GF-D8 (cell line): ENCODE measurements at places on chromosomes 6 and 20.
A peak's percentile ranks its signal among the peaks of the same experiment; 100 is the strongest.

DNA sequence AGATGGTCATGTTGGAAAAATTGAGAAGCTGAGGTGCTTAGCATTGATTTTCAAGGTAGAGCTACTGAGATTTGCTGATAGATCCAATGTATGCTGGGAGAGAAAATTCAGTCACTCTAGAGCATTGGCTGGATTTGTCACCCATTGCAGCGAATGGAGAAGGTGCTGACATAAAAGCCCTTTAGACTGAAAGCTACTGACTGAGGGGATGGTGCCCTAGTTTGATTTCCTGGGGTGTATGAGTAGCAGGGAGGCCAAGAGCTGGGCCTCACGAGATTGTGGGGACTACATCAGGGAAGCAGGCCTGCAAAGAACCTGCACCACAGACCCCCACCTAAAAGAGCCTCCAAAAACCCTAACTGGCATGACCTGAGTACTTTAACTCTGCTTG lies 23.9 kb upstream of the PRND start:
- DNase-seq, result no peak

- no peak for DNase-seq
Observed at GRCh38 chr6:170004585-170005210, 253.3 kb downstream of the ERMARD start.

DNA sequence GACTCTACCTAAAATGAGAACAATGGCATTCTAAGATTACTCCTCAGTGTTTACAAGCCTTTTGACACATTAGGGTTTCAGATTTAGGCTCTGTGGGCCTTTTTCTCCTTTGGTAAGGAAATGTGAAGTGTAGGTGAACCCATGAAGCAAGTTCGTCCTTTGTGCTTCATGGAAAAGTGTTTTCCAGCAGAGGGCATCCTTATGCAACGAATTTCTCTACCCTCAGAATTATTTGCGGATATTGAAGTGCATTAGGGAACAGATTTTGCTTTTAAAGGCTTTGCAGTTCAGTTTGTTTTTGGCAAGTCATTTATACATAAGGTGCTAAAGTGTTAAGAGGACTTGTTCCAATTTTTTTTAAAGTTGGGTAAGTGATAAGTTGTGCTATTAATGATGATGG lies 55.7 kb upstream of the FERMT1 start:
- no peak for DNase-seq

- DNase-seq, result no peak
Observed at GRCh38 chr6:158143700-158144099, 24.4 kb downstream of the SERAC1 start.

- peak; percentile 53 for DNase-seq
Observed at GRCh38 chr6:108896111-108896661, 48.0 kb downstream of the ARMC2 start.

- no peak for DNase-seq
Observed at GRCh38 chr6:16433338-16433890, 195.0 kb downstream of the GMPR start.

DNA sequence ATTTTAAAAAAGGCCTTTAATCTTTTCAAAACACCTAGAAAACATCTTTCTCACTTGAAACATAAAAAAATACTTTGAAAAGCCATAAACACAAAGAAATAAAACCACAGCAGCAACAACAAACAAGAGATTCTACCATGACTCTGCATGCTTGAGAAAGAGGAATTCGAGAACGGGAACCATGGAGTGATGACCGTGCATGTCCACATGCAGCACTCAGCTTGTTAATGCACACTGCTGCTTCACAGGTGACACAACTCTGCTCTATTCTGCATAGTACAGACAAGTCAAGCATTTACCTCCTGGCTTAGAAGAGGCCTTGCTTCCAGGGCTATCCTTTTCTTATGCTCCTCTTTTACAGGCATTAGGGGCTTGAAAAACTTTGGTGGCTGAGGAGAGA lies 64.9 kb upstream of the NUP153 start:
- no peak for DNase-seq

GRCh38 chr6:2021713-2022125 lies 223.7 kb downstream of the GMDS start:
- DNase-seq, result peak; percentile 65

- no peak for DNase-seq
Observed at GRCh38 chr6:17687136-17687535, 19.6 kb downstream of the NUP153 start.

DNA sequence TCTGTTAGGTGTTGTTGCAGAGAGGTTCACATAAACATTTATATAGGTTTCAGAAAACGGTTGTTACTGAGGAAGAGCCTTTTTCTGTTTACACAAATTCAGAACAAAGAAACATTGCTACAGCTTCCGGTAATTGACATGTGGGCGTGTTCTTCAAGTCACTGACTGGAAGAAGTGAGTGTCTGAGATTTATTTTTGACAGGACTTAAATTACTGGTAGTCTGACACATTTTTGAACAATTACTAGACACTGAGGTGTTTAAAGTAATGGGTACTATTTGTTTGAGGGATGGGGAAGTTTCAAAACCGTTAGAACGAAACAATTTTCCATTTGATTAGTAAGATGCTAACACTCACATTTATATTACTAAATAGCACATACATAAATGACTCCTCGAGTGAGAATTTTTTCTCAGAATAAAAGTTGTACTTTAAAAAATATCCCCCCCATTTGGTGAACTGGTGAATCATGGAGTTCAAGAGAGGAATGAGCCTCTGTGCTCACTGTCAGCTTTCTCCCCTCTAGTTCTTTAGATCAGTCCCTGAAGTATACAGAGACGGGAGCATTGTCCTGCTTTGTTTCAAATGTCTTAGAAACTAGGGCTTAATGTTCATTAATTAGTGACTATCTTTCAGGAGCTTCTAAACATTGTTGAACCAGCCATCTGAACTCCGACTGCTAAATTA lies 98.7 kb downstream of the TSHZ2 start:
- DNase-seq, result no peak

- DNase-seq, result no peak
Observed at GRCh38 chr20:48395816-48396546, 431.8 kb downstream of the PREX1 start.

- no peak for DNase-seq
Observed at GRCh38 chr20:47578543-47578942, 76.9 kb downstream of the NCOA3 start.

- DNase-seq, result no peak
Observed at GRCh38 chr6:140915103-140915502, 1217.6 kb upstream of the GJE1 start.

DNA sequence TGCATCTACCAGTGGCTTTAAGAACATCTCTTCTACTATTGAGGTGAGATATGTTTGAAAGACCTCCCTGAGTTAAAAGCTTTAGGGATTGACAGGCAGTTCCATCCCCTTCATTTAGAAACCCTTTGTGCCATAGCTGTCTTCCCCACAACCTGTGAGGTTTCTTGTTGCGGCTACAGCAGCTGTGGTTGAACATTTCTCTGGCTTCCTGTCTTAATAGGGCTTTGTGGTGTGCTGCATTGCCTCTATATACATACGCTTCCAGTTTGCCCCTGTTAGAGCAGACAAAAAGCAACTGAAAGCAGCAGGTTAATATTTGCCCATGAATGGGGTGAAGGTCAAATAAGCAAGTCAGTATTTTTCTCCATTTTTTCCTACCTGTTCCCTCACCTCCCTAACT lies 210.2 kb downstream of the TMEM200A start:
- no peak for DNase-seq

DNA sequence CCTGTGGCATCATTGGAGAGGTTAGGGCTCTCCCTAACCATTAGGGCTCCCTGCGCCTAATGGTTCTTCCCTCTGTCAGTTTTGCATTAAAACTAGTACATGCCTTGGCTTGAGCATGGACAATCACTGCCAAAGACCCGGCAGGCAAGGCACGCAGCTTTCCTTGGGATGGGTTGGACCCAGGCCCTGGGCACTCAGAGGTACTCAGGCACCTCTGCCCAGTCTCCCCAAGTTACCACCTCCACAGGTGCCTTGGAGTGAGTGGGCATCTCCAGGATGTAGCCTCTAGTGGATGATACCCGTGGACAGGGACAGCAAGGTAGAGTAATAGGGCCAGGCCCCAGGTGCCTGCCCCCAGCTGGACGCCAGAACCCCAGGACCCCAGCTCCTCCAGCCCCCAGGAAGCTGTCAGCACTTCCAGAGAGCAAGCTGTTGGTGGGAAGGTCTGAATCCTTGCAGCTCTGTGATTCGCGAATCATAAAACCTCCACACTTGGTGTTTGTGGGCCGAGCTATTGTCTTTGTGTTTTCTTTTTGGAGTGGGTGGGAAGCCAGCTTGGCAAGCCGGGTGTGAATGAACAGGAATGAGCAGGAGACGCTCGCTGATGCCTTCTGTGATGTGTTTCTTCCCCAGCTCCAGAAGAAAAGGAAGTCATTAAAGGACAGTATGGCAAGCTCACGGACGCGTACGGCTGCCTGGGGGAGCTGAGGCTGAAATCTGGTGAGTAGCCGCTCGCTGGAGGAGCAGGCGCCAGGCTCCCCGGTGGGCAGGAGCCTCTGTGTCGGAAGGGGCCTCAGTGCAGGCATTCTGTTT lies 35.1 kb downstream of the SYNJ2 start:
- DNase-seq, result no peak

DNA sequence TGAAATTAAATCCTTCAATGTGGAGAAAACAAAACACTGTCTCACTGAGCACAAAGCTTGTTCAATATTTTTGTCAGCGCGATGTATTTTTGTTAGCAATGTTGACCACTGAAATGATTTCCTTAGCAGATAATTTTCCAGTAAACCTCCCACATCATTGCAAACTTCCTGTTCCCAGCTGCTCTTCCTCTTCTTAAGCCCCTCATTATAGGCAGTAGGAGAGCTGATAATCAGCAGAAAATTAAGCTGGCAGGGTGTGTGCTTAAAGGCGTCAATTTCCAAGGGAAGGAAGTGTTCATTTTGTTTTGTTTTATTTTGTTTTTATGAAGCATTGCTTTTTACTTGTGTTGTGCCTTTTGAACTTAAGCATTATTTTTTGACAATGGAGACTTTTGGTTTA lies 29.1 kb upstream of the TMEM14A start:
- DNase-seq, result peak; percentile 80

GRCh38 chr6:143615785-143616184 lies 62.0 kb upstream of the PHACTR2 start:
- DNase-seq, result no peak

GRCh38 chr6:73798592-73798991 lies 102.6 kb downstream of the CD109 start:
- DNase-seq, result no peak

- DNase-seq, result no peak
Observed at GRCh38 chr6:43127877-43128276, 43.2 kb upstream of the SRF start.

GRCh38 chr6:49327005-49327404 lies 136.0 kb downstream of the MMUT start:
- no peak for DNase-seq

DNA sequence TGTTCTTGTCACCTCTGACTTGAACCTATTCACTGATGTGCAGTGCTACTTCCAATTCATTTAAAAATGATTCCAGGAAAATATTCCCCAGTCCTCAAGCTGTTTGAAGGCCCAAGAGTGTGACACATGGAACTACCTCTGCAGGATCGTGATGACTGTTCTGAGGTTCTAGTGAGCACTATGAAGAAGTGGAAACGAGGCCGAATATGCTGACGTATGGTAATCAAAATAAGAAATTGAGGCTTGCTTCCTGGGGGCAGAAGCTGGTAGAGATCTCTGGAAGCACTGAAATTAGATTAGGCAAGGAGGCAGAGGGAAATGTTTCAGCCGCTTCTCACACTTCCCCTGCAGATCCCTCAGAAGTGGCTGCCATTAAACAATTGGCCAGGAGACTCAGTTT lies 15.7 kb downstream of the TMEM242 start:
- DNase-seq, result no peak

GRCh38 chr6:36364669-36365479 lies 22.6 kb downstream of the ETV7 start:
- no peak for DNase-seq

GRCh38 chr20:14700639-14700960 lies 363.2 kb upstream of the FLRT3 start:
- DNase-seq, result no peak

- no peak for DNase-seq
Observed at GRCh38 chr6:16157909-16158308, 29.0 kb downstream of the MYLIP start.

DNA sequence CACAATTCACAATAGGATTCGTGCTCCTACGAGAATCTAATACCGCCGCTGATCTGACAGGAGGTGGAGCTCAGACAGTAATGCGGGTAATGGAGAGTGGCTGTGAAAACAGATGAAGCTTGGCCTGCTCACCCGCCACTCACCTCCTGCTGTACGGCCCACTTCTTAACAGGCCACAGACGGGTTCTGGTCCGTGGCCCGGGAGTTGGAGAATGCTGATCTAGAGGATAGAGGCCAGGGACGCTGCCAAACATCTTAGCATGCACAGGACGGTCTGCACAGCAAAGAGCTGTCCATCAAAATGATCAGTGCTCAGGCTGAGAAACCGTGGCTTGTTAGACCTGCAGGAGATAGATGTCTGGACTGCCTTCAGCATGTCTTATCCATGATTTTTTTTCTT lies 186.4 kb downstream of the SASH1 start:
- DNase-seq, result no peak

- no peak for DNase-seq
Observed at GRCh38 chr6:142913511-142914047, 31.4 kb downstream of the HIVEP2 start.

DNA sequence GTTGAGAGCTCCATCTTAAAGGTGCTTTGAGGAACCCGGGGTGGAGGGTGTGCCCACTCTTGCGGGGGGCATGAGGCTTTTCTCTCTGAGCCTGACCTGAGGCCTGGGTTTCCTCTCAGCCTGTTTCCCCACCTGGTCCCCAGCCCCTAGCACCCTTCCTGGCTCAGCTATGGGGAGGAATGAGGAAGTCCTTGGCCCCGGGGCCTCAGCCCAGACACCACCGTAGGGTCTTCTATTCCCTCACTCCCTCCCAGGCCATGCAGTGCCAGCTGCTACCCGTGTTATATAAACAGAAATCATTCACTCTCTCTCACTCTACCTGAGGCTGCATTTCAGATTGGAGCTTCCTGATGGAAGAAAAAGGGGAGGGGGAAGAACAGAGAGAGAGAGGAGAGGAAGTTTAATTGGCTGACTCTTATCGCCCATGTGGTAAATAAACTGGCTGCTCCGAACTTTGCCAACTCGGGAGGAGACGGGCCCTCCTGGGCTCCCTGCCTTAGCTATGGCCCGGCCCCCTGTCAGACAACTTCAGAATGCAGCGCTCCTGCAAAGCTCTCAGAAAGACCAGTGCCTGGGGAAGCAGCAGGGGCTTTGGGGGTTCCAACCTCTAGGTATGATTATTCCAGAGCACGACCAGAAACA lies 2.8 kb downstream of the CDH22 start:
- no peak for DNase-seq

- DNase-seq, result no peak
Observed at GRCh38 chr6:169702840-169703246, 917 bp downstream of the C6orf120 start.

DNA sequence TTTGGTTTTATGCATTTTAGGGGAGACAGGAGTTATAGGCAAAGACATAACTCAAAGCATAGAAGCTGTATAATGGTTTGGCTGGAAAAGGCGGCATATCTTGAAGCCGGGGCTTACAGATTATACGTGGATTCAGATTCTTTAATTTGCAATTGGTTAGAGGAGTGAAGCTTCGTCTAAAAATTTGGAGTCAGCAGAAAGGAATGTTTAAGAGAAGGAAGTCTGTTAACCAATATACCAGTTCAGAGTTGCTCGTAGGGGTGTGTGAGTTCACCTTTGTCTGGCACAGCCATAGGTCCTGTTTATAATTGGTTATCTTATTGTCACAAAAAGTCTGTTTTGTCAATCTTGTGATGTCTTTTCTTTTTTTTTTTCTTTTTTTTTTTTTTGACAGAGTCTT lies 8.9 kb downstream of the ARHGAP40 start:
- DNase-seq, result no peak
